ENCODE measurements at places on chromosomes 3 and 15.

GRCh38 chr15:33108518-33108917 lies 86.0 kb downstream of the FMN1 start:
- no peak for DNase-seq

DNA sequence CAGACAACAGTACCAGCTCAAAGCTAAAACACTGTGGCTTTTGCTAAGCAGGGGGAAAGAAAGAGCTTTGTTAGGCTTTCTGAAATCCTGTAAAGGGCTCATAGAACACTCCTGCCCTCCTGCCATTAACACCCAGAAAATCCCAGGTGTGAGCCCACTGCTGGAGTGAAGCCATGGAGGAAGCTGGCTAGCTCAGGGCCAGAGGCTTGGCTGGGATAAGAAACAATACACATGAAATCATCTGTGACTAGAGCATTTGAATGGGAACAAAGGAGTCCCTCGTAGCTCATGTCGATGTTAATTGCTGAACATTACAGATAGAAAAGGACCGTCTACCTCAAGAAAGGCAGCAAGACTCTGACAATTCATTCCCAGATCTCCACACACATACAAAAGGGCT lies 23.5 kb downstream of the RUVBL1 start:
- no peak for DNase-seq

DNA sequence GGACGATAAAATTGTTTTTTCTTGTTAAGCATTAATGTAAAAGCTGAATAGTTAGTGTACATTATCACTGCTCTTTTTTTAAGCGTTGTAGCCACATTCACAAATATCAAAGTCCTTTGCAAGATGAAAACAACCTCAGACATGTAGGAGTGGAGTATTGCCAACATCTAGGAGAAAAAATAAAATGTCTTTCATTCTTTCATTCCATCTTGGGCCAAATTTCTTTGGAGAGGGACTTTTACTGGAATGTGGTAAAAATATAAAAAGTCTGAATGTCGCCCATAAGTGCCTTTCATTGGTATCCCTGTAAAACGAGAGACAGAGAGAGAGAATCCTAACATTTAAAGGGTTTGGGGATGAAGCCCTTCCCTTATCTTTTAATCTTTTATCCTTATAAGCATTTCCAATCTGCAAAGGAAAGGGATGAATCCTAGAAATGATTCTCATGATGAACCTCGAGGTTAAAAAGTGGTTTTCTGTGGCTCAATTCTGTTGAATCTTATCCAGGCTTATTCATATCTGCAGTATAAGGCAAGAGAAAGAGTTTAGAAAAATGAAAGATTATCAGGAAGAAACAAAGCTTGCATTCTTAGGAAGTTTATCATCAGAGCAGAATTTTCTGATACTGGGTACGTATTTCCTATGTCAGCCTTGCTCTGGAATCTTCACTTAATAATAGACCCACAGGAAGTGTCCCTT lies 1031.7 kb downstream of the MCTP2 start:
- peak; percentile 86 for DNase-seq

- DNase-seq: no peak
These were observed 525.8 kb downstream of the DIPK2A start for GRCh38 chr3:144497452-144497851.

DNA sequence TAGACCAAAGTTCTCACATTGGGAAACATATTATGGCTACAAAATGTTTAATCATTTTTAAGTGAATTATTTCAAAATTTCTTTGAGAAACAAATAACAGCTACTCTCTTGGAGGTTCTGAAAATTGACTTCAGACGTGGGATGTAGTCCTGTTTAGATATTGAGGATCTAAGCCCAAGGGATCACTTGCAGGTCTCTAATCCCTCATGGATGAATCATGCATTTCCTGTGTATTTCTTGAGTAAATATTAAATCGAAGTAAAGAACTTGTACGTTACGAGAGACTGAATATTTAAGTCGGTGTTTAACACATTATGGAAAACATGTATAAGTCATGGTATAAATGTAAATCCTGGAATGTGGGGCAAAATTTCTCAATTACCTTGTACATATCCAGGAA lies 119.8 kb downstream of the EPHA3 start:
- no peak for DNase-seq

DNA sequence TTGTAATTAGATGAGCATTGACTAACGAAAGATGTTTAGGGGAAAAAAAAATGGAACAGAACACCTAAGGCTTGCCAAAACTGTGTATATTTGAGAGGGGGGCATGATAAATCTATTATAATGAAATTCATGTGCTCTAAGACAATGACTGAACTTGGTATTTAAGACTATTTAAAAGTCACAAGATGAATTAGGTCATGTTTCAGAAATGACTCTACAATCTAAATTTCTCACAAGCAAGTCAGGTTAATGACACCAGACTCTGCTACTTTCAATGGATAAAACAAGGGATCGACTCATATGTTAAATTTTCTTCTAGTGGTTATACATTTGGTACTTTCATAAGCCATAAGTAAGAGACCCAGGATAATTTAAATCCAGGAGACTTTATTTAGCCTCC lies 78.4 kb downstream of the DUT start:
- DNase-seq: no peak

Measured in EL (cell line).